ENCODE measurements at places on chromosomes 5 and 9. TPM values are rescaled to one million over a fixed set of nuclear protein-coding genes. Genes with fewer than 3 reads are reported as not detected.

Gene APBA1
- 5.5 TPM for total RNA-seq

DNA sequence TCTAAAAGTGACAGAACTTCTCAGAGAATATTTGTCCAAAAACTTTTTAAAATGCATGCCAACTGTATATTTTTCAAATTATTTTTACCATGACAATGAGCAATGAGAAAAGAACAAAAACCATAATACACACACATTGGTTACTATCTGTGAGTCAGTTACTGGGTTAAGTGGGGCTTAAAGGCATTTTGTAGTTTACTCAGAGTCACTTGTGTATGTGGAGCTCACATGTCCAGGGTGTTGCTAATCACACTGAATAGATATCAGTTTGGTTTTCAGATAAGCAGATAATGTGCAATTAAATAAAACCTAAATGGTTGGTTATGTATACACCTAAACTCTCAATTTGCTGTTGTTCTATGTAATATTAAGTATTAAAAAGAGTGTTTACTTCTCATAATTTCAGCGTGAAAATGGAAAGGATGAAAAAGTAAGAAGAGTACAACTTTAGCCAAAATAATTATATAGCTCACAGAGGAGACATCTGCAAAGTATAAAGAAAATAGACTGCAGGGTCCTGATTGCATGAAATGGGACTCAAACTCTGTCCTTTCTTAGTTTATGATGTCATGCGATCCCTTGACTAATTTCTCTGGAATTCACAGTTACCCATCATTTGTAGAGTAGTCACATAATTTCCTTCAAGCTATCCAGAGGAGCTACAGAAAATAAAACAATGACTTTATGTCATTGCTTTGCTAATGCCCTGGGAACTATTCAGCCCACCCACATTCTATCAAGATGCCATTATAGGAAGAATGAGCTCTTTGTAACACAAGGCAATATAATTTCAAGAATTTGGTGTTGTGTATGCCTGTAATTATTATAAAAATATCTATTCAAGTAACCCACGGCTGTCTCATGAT lies 388.0 kb upstream of the ZNF608 start:
- no peak overlapping the region for H3K4me3 ChIP-seq
- H3K27ac ChIP-seq = no peak overlapping the region
- H3K36me3 ChIP-seq = no peaks in the 10 kb centered on the region
- DNase-seq = no peak

- H3K4me1 ChIP-seq = no peaks in the 10 kb centered on the region
- no peaks in the 10 kb centered on the region for H3K27me3 ChIP-seq
- no peaks in the 10 kb centered on the region for H3K36me3 ChIP-seq
- no peak overlapping the region for H3K27ac ChIP-seq
These were observed 274.4 kb downstream of the KCNN2 start for GRCh38 chr5:114636271-114636670.

- no peaks in the 10 kb centered on the region for H3K27me3 ChIP-seq
- no peak for DNase-seq
- H3K27ac ChIP-seq = peak overlapping the region; percentile 86
- no peak overlapping the region for H3K4me3 ChIP-seq
- peaks cover 77% of the 10 kb centered on the region for H3K4me1 ChIP-seq
These were observed 5.1 kb downstream of the TMEM245 start for GRCh38 chr9:109114670-109115069.

- no peaks in the 10 kb centered on the region for H3K4me1 ChIP-seq
- no peak overlapping the region for H3K4me3 ChIP-seq
- H3K36me3 ChIP-seq = no peaks in the 10 kb centered on the region
- H3K27ac ChIP-seq = peak overlapping the region; percentile 36
These were observed 269.4 kb upstream of the PTGER4 start for GRCh38 chr5:40410231-40410861.

Gene SHOC1
- not detected for total RNA-seq

DNA sequence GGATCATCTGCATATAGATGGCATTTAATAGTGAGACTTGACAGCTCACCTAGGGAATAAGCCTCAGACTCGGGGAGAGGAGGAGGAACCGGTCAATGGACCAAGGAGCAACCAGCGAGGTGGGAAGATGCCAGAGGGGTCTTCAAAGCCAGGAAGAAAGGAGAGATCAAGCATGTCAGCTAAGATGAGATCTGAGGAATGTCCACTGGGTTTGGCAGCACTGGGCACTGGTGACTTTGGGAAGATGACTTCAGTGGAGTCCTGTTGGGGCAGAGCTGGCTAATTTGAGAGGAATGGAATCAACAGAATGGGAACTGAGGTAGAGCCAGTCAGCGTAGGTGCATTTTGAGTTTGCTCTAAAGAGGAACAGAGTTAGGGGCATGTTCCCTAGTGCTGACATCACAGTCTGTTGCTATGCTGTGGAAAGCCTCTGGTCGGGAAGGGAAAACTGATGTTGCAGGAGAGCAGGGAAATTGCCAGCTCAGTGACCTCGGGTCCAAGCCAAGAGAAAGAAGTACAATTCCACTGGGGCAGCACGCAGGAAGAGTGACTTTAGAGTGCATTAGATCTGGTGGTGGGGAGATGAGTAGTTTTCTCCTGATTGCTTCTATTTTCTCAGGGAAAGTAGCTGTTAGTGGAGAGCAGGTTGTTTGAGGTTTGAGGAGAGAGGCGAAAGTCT lies 56.9 kb downstream of the ZNF618 start:
- no peak overlapping the region for H3K4me3 ChIP-seq
- no peak overlapping the region for H3K27ac ChIP-seq
- peaks cover 15% of the 10 kb centered on the region for H3K4me1 ChIP-seq

DNA sequence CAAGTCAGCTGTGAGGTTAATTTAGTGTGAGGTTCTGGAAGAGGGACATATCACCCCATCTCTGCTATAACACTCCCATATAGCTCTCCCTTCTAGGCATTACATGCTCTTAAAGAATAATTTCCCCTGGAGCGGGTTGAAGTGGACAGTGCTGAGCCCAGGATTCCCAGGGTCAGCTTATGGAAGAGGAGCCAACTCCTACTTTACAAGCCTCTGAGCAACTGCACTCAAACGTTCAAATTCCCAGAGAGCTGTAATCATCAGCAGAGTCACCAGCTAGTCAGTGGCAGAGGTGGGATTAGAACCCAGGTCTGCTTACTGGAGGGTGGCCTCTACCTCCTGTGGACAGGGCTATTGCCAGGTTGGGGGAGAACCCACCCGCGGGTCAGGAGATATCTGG lies 1.4 kb downstream of the NEURL1B start:
- DNase-seq = no peak
- peaks cover 21% of the 10 kb centered on the region for H3K4me1 ChIP-seq
- H3K4me3 ChIP-seq = peak overlapping the region; percentile 88

DNA sequence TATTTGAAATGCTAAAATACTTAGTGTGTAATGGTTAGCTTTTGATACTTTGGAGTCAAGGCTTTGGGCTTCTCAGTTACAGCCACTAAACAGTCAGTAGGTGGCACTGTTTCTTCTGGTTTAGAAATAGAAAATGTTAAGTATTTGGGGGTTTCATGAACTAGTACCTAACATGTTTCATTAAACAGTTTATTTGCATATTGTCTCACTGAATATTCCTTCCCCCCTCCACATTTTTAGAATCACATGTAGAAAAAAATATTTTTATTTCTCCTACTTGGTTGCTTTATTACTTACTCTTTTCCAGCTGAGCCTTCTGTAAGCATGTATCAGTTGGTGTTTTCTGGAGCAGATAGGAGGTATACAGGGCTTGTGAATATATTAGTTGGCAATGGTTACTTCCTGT lies 48.0 kb downstream of the IPO11 start:
- H3K27me3 ChIP-seq = no peaks in the 10 kb centered on the region
- H3K36me3 ChIP-seq = no peaks in the 10 kb centered on the region
- DNase-seq = no peak
- no peak overlapping the region for H3K4me3 ChIP-seq

GRCh38 chr5:178238711-178239592 lies 6.3 kb upstream of the PHYKPL start:
- H3K36me3 ChIP-seq = no peaks in the 10 kb centered on the region
- H3K27me3 ChIP-seq = no peaks in the 10 kb centered on the region
- H3K4me3 ChIP-seq = no peak overlapping the region
- H3K4me1 ChIP-seq = peaks cover 59% of the 10 kb centered on the region
- H3K27ac ChIP-seq = peak overlapping the region; percentile 47

Gene NMRK1
- 13.1 TPM for total RNA-seq

DNA sequence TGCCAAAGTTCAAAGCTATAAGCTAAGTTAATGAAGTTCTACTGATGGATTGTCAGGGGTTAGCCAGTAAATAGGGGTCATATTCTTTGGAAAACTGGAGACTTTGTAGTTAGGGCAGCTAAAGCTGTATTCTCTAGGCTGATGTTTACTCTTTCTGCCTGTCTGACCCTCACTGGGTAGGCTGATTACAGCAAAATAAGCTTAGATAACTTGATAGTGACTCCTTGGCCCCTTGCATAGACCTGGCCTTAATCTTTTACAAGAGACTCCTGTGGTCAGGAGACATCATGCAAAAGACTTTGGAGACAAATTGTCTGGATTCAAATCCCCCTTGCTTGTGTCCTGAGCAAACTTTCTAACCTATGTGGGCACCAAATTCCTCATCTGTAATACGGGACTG lies 314.4 kb upstream of the MSX2 start:
- DNase-seq = no peak
- no peaks in the 10 kb centered on the region for H3K4me1 ChIP-seq
- H3K27ac ChIP-seq = no peak overlapping the region
- H3K27me3 ChIP-seq = peaks cover 17% of the 10 kb centered on the region

- no peak for DNase-seq
- no peaks in the 10 kb centered on the region for H3K36me3 ChIP-seq
- no peak overlapping the region for H3K27ac ChIP-seq
- H3K4me1 ChIP-seq = no peaks in the 10 kb centered on the region
- no peaks in the 10 kb centered on the region for H3K27me3 ChIP-seq
These were observed 1944.6 kb downstream of the EFNA5 start for GRCh38 chr5:105726093-105726492.

Gene SLCO6A1
- not detected for total RNA-seq

DNA sequence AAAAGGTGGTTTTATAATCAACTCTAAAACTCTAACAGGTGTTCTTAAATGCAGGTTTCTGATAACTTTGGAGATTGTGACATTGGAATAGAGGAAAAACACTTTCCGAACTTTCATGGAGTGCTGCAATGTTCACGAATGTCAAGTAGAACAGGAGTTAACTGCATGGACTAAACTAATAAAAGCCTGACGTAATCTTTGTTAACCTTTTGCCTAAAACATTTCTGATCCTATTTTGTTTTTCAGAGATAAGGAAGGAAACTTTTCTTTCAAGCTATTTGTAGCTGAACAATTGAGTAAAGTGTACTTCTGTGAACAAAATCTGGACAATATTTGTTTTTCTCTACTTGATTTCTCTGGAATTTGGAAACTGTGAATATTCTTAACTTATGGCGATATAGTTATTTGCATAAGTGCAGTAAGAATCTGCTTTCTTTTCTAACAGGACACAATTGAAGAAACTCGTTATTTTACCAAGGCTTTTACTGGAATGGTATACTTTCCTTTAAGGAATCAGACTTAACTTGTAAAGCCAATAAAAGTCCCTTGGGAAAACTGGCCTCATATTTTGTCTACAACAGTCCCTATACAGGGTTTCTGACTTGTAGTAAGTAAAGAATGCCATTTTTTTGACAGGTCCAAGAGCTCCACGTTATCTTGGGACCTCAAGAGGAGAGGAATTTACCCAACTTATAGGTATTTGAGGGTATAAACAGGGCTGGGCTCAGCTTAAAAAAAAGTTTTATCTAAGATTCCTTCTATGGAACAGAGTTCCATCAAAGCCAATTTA lies 154.7 kb downstream of the NXNL2 start:
- no peaks in the 10 kb centered on the region for H3K27me3 ChIP-seq
- H3K36me3 ChIP-seq = no peaks in the 10 kb centered on the region
- H3K27ac ChIP-seq = no peak overlapping the region
- DNase-seq = no peak

Gene GEMIN5
- total RNA-seq = 12.8 TPM

DNA sequence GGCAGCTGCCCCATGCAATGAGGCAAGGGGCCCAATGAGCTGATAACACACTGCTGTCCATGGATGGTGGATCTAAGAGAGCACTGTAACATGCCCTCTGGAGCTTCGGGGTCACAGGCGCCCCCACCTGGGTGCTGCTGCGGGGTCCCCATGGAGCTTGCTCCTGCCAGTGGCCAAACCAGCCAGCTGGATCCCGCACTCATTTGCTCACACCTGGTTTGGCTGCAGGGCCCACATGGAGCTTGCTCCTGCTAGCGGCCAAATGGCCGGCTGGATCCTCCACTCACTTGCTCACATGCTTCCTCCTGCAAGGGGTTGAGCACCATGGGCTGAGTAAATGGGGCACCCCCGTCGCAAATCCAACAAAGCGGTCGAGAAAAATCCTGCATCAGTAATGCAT lies 68.3 kb upstream of the ARL15 start:
- no peak for DNase-seq
- no peak overlapping the region for H3K27ac ChIP-seq
- no peaks in the 10 kb centered on the region for H3K36me3 ChIP-seq
- no peaks in the 10 kb centered on the region for H3K27me3 ChIP-seq
- no peak overlapping the region for H3K4me3 ChIP-seq

GRCh38 chr5:163467682-163468081 lies 7.2 kb downstream of the HMMR start:
- DNase-seq = no peak
- H3K27me3 ChIP-seq = no peaks in the 10 kb centered on the region
- H3K27ac ChIP-seq = no peak overlapping the region
- no peaks in the 10 kb centered on the region for H3K4me1 ChIP-seq

Gene SAXO1
- total RNA-seq = not detected

DNA sequence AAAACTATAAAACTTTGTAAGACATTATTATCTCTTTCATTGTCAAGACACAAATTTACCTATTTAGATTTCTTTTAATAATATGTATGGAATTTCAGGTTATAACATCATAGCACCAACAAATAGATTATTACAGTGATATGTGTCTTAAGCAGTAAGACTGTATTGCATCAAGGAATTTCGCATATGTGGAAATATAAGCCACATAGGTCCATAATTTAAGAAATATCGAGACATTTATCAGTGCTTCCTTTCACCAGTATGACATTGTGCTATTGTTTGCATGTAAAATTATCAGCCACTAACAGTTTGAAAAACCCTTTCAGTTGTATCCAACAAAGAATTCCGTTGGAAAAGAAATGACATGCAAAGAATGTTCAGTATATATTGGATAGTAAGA lies 186.7 kb upstream of the RASA1 start:
- no peak for DNase-seq
- H3K4me1 ChIP-seq = no peaks in the 10 kb centered on the region
- no peak overlapping the region for H3K4me3 ChIP-seq
- H3K36me3 ChIP-seq = no peaks in the 10 kb centered on the region
- H3K27me3 ChIP-seq = no peaks in the 10 kb centered on the region
- H3K27ac ChIP-seq = no peak overlapping the region

Gene STK32A
- 0.85 TPM for total RNA-seq
